ENCODE measurements at places on chromosomes 2 and 18.

DNA sequence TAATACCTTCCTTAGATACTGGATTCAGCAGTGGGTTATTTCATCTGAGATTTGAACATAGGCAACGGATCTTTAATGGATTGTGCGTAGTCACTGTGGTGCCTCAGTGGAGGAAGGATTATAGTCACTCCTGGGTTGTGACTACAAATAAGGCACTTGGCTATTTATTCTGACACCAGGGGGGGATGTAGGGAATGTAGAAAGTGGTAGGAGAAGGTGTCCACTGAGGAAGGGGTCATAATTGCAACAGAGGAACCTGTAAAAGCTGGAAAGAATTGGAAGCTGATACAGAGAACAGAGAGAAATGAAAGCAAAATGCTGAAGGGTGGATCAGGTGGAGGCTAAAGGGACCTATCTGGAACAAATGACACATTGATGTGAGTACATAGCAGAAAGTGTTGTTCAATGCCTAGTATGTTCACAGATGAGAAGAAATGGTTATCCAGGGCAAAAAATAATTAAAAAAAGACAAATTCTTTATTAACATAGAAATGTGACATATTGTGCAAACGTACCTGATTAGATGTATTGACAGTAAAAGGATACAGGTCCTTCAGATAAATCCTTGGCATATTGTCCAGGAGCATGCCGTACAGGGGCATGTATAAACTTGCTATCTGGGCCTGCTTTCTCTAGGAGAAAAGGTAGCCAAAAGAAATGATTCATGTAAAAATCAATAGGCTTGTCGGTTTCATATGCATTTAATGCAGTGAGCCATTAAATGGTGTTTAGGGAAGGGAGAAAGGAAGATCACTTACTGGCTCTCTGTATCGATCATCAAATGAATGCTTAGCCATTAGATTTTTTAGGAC lies 91.2 kb upstream of the CCDC195 start:
- H3K27me3 ChIP-seq: no peaks in the 10 kb centered on the region
- no peak overlapping the region for H3K27ac ChIP-seq
- no peak overlapping the region for H3K4me3 ChIP-seq
- peaks cover 52% of the 10 kb centered on the region for H3K36me3 ChIP-seq

DNA sequence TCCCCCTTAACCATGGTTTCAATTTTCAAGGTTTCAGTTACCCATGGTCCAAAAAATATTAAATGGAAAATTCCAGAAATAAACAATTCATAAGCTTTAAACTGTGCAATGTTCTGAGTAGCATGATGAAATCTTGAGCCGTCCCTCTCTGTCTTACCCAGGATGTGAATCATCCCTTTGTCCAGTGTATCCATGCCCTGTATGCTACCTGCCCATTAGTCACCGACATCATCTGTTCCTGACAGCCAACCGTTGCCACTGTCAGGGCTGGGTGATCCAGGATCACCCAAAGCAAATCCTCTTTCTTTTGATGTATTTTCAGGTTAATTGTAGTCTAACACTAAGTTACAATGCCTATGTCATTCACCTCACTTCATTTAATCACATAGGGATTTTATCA lies 15.7 kb upstream of the OLA1 start:
- no peaks in the 10 kb centered on the region for H3K36me3 ChIP-seq
- no peaks in the 10 kb centered on the region for H3K27me3 ChIP-seq
- H3K4me1 ChIP-seq: no peaks in the 10 kb centered on the region
- no peak for DNase-seq

GRCh38 chr2:237074211-237074993 lies 11.3 kb upstream of the COPS8 start:
- H3K36me3 ChIP-seq: no peaks in the 10 kb centered on the region
- H3K4me3 ChIP-seq: no peak overlapping the region
- DNase-seq: no peak
- H3K4me1 ChIP-seq: no peaks in the 10 kb centered on the region
- H3K27me3 ChIP-seq: no peaks in the 10 kb centered on the region

DNA sequence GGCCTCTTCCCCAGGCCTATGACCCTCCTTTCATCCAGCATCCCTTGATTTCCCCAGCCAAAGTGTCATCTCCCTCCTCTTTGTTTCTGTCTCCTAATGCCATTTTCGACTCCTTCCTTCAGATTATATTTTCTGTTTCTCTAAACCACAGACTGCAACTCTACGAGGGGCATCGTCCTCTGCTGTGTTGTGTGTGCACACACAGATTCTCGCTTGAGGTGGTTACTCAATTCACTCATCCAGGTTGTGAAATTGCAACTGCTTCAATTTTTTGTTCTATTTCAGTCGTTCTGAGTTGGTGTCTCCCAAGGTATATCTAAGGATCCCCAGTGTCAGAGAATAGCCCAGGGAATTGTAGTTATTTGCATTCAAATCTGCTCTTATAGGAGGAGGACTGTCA lies 113.5 kb upstream of the NDUFV2 start:
- H3K4me1 ChIP-seq: no peaks in the 10 kb centered on the region
- no peaks in the 10 kb centered on the region for H3K36me3 ChIP-seq

DNA sequence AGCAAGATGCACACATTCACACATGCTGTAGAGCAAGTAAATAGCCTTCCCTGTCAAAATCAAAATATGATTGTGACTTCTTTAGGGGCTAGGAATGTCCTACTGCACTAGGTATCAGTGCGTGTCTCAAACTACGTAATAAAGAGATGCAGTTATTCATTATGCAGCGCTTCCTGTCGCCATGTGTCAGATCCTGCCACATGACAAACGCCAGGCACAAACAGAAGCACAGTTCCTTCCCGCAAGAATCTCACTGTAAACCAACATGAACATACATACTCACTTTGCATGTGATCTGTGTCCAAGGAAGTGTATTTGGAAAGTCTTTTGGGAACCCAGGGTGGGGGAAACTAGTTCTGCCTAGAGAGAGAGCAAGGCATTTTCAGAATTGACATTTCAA lies 599.9 kb downstream of the RNF144A start:
- H3K27ac ChIP-seq: no peak overlapping the region
- no peaks in the 10 kb centered on the region for H3K36me3 ChIP-seq
- H3K4me1 ChIP-seq: no peaks in the 10 kb centered on the region
- H3K4me3 ChIP-seq: no peak overlapping the region
- H3K27me3 ChIP-seq: no peaks in the 10 kb centered on the region

GRCh38 chr18:63844254-63844653 lies 43.3 kb upstream of the SERPINB2 start:
- peaks cover 18% of the 10 kb centered on the region for H3K27me3 ChIP-seq
- DNase-seq: no peak
- H3K36me3 ChIP-seq: no peaks in the 10 kb centered on the region
- H3K4me3 ChIP-seq: no peak overlapping the region
- H3K4me1 ChIP-seq: no peaks in the 10 kb centered on the region
- H3K27ac ChIP-seq: no peak overlapping the region

- no peak overlapping the region for H3K27ac ChIP-seq
- no peak overlapping the region for H3K4me3 ChIP-seq
- DNase-seq: no peak
- H3K4me1 ChIP-seq: no peaks in the 10 kb centered on the region
Measured at GRCh38 chr2:44470151-44470550, 108.4 kb downstream of the CAMKMT start.

GRCh38 chr2:139454251-139454650 lies 674.1 kb upstream of the NXPH2 start:
- H3K27me3 ChIP-seq: no peaks in the 10 kb centered on the region
- H3K27ac ChIP-seq: no peak overlapping the region
- no peaks in the 10 kb centered on the region for H3K36me3 ChIP-seq
- no peaks in the 10 kb centered on the region for H3K4me1 ChIP-seq

DNA sequence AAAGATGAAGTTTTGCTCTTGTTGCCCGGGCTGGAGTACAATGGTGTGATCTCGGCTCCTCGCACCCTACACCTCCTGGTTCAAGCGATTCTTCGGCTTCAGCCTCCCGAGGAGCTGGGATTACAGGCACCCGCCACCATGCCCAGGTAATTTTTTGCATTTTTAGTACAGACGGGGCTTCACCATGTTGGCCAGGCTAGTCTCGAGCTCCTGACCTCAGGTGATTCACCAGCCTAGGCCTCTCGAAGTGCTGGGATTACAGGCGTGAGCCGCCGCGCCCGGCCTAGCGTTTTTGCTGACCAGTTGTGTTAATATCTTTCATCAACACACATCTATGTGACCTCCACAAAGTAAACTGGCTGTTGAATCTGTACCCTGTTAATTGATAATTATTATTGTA lies 49.4 kb upstream of the KLHL14 start:
- no peaks in the 10 kb centered on the region for H3K4me1 ChIP-seq
- no peaks in the 10 kb centered on the region for H3K27me3 ChIP-seq
- DNase-seq: no peak
- H3K36me3 ChIP-seq: no peaks in the 10 kb centered on the region
- no peak overlapping the region for H3K27ac ChIP-seq

DNA sequence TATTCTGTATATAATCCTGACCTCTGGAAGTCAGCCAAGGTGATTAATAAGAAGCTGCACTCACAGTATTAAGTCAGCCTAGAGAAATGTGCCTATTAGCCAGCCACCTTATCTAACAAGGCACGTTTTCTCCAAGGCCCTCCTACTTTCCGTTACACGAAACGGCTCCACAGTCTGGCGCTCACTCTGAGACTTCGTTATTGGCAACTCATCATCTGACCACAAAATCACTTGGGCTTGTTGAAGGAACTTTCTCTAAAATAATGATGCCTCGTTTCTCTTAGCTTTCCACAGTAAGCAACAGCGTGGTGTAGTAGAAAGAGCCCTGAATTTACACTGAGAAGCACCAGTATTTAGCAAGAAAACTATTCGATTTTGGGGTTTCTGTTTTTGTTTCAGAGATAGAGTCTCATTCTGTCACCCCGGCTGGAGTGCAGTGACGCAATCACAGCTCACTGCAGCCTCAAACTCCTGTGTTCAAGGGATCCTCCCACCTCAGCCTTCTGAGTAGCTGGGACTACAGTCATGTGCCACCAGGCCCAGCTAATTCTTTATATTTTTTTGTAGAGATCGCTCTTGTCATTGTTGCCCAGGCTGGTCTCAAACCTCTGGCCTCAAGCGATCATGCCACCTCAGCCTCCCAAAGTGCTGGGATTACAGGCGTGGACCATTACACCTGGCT lies 53.6 kb upstream of the SLC14A1 start:
- H3K4me3 ChIP-seq: no peak overlapping the region
- peaks cover 67% of the 10 kb centered on the region for H3K4me1 ChIP-seq
- peak overlapping the region; percentile 83 for H3K27ac ChIP-seq
- H3K36me3 ChIP-seq: no peaks in the 10 kb centered on the region
- DNase-seq: peak; percentile 84

GRCh38 chr18:43642727-43643330 lies 365.5 kb upstream of the SYT4 start:
- no peak for DNase-seq
- H3K27me3 ChIP-seq: no peaks in the 10 kb centered on the region
- H3K4me1 ChIP-seq: no peaks in the 10 kb centered on the region
- no peak overlapping the region for H3K27ac ChIP-seq
- no peak overlapping the region for H3K4me3 ChIP-seq

DNA sequence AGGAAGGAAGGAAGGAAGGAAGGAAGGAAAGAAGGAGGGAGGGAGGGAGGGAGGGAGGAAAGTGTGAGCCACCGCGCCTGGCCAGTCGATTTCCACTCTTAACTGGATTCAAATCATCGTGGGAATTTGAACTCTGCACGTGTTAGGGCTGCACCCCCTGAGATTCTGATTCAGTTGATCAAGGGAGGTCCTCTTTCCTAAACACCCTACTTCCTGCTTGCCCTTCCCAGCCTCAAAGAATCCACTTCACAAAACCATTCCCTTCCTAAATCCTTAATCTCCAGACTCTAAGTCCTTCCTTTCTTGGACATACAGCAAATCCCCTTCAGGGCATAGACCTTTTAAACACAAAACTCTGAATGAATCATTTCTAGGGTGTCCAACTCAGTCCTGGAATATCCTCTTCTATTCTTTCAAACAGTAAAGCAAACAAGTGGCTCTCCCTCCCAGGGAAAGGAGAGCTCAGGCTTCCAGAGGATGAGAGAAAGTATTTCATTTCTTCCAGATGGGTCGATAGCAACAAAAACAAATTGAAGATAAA lies 68.2 kb upstream of the MBOAT2 start:
- no peak overlapping the region for H3K27ac ChIP-seq
- no peak overlapping the region for H3K4me3 ChIP-seq
- no peaks in the 10 kb centered on the region for H3K36me3 ChIP-seq
- no peak for DNase-seq

DNA sequence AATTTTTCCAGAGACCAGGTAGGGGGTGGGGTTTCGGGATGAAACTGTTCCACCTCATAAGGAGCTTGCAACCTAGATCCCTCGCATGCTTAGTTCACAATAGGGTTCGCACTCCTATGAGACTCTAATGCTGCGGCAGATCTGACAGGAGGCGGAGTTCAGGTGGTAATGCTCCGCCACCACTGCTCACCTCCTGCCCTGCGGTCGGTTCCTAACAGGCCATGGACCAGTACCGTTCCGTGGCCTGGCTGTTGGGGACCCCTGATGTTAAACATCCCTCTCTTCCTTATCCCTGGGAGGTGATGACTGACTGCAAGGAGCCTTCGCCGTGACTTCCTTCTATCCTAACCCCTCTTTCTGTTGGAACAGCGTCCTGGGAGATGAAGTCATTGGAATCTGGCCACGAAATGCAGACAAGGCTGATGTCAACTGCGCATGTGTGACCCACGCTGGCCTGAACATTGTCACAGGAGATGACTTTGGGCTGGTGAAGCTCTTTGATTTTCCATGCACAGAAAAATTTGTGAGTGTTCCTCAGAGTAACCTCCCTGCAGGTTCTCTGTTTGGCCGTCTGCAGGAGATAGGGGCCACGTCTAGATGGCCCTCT lies 82.4 kb downstream of the RTN4 start:
- peaks cover 49% of the 10 kb centered on the region for H3K36me3 ChIP-seq
- no peak overlapping the region for H3K27ac ChIP-seq
- H3K27me3 ChIP-seq: no peaks in the 10 kb centered on the region
- no peaks in the 10 kb centered on the region for H3K4me1 ChIP-seq
- DNase-seq: no peak

GRCh38 chr18:55318951-55319441 lies 269.0 kb downstream of the TCF4 start:
- no peak overlapping the region for H3K27ac ChIP-seq
- no peaks in the 10 kb centered on the region for H3K36me3 ChIP-seq
- no peak overlapping the region for H3K4me3 ChIP-seq

GRCh38 chr2:211204456-211204855 lies 648.1 kb downstream of the CPS1 start:
- no peaks in the 10 kb centered on the region for H3K4me1 ChIP-seq
- no peak overlapping the region for H3K4me3 ChIP-seq
- DNase-seq: no peak
- H3K27ac ChIP-seq: no peak overlapping the region

DNA sequence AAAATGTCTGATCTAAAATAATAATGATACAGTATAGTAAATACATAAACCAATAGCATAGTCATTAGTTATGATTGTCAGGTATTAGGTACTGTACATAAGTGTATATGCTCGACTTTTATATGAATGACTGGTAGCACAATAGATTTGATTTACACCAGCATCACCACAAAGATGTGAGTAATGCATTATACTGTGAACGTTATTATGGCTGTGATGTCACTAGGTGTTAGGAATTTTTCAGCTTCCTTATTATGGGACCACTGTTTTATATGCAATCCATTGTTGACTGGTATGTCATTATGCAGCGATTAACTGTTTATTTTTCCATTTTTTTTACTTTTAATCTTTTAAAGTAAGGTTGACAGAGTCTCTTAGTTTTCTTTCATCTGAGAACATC lies 23.7 kb downstream of the ATP9B start:
- no peak overlapping the region for H3K4me3 ChIP-seq
- no peak for DNase-seq
- H3K4me1 ChIP-seq: no peaks in the 10 kb centered on the region
- H3K36me3 ChIP-seq: peaks cover 7% of the 10 kb centered on the region
- no peaks in the 10 kb centered on the region for H3K27me3 ChIP-seq

GRCh38 chr18:35106013-35106844 lies 65.0 kb downstream of the MAPRE2 start:
- no peak for DNase-seq
- peaks cover 24% of the 10 kb centered on the region for H3K36me3 ChIP-seq
- H3K27ac ChIP-seq: no peak overlapping the region
